ENCODE measurements at places on chromosomes 4 and X.

DNA sequence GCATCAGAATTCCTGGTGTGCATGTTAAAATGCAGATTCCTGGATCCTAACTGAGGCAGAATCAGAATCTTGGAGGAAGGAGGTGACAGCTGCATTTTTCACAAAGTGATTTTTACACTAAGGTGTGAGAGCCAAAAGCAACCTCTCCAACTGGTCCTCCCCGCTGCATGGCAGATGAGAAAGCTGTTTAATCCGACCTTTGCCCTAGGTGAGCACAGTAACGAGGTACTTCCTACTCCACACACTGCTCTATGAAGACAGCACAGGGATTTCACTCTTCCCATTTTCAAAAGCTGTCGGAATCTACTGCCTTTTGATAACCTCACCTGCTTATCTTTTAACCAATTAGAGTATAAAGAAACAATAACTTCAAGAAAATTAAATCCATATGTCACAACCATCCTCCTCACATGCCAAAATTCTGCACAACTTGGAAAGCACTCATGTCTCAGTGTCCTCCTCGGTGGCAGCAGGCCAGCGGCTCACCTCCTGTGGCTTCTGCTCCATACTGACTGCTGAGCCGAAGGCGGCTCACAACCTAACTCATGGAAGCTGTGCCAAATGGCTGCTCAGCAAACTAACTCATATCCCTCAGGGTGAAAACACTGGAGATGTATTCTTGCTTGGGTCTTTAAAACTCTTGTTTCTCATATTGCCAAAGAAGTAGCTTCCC is 3.6 kb downstream of the CASP6 start:
- DNase-seq, result no peak

DNA sequence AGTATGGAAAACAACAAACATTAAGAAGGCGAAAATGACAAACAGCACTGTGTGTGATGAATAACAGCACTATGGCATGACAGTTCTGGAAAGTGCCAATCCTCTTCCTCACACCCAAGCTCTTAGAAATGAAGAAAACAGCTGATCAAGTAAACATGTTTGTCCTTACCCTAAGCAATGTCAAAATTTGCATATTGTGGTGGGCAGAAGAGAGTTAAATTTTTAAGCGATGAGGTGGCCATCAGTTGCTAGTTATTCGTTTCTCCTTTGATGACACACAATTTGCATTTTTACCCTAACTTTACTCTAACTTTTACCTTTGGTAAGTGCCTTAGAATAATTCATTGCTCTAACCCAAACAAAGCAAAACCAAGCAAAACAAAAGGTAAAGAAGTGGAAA is 8.8 kb downstream of the PROM1 start:
- no peak for DNase-seq

GRCh38 chrX:19563327-19563726 is 48.0 kb upstream of the MAP3K15 start:
- no peak for DNase-seq

GRCh38 chr4:5504486-5504885 is 203.9 kb downstream of the EVC2 start:
- no peak for DNase-seq

DNA sequence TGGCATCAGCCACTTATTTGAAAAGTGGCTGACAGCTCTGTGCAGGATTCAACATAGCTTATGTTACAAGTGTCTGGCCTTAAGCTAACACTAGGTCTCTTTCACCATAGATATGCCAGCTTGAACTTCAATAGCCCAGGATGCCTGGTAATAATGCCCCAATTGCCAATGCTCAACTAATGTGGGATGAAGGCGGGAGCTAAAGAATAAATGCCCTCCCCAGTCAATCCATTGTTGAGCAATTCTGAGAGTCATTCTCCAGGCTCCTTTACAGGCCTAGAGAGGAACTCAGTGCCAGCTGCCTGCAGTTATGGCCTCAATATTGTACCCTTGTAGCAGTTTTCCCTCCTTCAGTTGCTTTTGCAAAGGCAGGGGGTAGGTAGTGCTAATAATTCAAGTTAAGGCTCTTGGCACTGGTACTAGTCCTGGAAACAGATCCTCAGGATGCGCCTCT is 460.2 kb downstream of the GABRG1 start:
- DNase-seq, result no peak
